Activated naive CD8-positive, alpha-beta T cell treated with anti-CD3 and anti-CD28 coated beads for 36 hours (primary cell): ENCODE measurements at places on chromosomes 12 and 14.

GRCh38 chr12:131275824-131276223 is 322.1 kb downstream of the ADGRD1 start:
- no peak for DNase-seq

DNA sequence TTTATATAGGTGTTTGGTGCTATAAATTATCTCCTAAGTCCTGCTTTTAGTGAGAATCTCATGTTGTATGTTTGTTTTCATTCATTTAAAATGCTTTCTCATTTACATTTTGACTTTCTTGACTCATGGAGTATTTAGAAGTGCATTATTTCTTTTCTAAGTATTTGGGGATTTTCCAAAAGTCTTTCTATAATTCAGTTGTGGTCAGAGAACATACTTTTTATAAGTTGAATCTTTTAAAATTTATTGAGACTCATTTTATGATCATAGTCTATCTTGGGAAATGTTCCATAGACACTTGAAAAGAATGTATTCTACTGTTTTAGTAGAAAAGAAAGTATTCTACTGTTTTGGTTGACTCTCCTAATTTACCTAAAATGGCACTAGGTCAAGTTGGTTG is 168.2 kb downstream of the AKAP6 start:
- no peak for DNase-seq

DNA sequence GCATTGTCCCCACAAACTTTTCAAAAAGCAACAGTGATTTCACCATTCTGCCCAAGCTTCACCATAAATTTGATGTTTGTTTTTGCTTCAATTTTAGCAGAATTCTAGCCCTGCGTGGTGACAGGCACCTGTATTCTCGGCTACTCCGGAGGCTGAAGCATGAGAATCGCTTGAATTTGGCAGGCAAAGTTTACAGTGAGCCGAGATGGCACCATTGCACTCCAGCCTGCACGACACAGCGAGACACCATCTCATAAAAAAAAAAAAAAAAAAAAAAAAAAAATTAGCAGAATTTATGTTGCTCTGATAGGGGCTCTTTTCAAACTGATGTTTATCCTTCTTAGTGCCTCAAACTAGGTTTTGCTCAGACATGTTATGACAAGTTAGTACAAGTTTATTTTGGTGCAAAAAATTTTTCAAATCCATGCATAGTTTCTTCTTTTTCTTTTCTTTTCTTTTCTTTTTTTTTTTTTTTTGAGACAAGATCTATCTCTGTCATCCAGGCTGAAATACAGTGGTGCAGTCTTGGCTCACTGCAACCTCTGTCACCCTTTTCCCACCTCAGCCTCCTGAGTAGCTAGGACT is 24.3 kb downstream of the RASSF3 start:
- DNase-seq = no peak

DNA sequence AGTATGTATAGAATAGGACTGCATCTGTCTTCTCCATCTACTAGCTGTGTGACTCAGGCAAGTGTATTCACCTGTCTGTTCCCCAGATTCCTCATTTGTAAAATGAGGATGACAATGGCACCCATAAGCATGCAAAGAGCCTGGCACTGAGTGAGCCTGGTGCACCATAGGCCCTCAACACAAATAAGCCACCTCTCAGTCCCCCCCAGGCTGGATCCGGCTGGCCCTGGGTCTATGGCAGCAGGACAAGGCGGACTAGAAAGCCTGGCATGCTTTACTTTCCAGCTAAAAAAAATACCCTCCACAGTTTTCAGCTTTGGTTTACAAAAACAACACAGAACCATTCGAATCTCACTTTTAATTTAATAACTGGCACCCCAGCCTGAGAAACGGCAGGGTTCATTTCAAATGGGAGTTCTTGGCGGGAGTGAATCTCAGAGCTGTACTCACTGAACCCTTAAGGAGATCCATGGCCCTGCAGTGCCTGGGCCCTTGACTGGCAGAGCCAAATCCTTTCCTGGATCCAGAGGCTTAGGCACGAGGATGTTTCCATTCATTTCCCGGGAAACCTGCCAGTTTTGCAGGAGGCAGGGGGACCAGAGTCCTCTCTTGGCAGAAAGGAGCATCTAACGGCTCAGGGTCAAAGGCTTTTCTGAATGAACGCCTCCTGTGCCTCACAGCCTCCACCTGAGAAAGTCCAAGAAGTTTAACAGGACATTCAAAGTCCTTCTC is 17.7 kb downstream of the SYNE3 start:
- DNase-seq = no peak

- no peak for DNase-seq
Observed at GRCh38 chr12:53173085-53173715, 7.3 kb upstream of the ZNF740 start.

DNA sequence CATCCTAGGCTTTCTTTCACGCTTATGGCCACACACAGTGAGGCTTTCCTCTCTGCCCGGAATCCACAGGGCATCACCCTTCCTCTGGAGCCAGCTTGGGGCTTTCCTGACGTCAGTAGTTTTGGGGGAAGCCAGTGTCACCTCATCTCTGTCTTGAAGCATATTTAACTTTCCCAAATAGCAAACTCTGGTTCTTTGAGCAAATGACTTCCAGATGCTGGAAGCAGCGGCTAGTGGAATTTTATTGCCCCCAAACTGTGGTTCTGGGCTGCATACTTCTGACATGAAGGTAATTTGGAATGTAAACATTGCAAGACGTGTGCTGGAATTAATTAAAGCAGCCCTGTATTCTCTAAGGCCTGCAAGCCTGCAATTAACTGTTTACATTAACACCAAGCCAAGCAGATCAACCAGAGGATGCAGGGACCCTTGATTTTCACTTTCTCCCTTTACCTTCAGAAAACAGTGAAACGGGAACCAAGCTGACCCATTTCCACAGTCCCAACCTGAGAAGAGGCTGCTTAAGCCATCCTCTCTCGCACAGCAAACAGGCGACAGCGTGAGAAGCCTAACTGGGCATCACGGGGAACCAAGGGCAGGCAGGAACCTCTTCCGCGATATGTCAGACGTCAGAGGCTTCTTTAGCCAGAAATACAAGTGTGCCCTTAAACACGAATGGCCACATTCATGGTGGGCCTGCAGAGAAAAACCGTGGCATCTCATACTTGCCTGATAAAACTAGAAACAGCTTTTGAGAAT is 258.4 kb downstream of the CACNA1C start:
- no peak for DNase-seq

DNA sequence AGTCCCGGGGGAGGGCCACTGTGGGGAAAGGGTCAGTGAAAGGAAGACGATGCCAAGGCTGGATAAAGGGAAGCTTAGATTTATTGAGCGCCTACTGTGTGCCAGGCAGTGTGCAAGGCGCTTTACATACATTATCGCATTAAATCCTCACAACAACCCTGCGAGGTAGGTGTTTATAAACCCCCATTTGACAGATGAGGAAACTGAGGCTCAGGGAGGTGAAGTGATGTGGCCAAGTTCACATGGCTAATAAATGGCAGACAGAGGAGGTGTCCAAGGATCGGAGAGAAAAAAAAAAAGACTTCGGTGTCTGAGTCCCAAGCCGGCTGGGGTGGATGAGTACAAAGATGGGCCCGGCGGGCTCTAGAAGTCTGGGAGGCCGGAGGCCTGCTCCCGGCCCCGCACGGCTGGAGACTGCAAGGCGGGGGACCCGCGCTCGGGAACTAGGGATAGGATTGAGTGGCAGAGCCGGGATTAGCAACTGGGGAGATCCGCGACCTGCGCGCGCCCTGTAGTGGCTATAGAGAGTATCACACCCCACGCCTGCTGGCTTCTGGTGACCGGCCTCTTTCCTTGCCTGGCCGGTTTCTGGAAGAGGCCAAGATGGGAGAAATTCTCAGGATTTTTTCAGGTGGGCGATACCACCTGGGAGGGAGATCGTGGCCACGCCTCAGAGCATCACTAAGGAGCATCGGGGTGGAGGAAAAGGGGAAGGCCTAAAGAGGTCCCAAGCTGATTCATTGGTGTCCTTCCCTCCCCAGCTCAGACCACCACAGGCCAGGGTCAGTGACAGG is 3.9 kb downstream of the DDN start:
- peak; percentile 55 for DNase-seq

- DNase-seq = no peak
Observed at GRCh38 chr14:68408680-68409079, 384.2 kb downstream of the ZFP36L1 start.

DNA sequence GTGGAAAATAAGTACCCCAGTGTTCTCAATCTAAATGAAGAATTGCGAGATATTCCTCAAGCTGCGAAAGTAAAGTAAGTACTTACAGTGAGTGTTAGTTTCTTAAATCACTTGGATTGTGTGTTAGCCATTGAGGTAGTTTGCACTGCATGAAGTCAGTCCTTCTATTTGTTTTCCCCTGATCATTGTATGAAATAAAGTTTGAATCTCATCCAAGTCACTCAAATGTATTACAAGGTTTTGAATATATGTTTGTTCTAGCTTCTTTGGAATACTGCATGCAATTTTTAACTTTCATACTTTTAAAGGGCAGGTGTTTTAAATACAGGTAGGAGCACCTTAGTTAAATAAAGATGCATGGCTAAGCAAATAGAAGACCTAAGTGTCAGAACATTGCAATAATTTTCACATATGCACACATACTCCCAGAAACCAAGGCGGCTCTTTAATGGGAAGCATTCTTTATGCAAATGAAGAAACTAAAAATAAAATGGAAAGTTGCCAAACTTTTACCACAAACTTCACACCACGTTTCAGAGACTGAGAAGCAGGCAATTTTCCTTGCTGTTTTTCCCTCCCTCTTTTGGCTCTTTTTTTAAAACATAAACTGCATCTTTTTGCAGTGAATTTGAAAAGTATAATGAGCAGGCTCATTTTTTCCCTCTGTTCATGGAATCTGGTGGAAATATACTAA is 105.6 kb downstream of the GPR135 start:
- no peak for DNase-seq

GRCh38 chr12:55736780-55737580 is 5.9 kb upstream of the GDF11 start:
- peak; percentile 64 for DNase-seq
